CD4-positive, alpha-beta T cell (primary cell): ENCODE measurements at places on chromosomes 7 and 10. TPM values are rescaled to one million over a fixed set of nuclear protein-coding genes. Genes with fewer than 3 reads are reported as not detected.

The TEX47 gene
- total RNA-seq: not detected

The CEP55 gene
- total RNA-seq: 0.17 TPM

The FZD1 gene
- total RNA-seq: 0.28 TPM

The SPDYE18 gene
- 1.8 TPM for total RNA-seq

The SLC18A3 gene
- not detected for total RNA-seq

The PRSS2 gene
- total RNA-seq: not detected

The ASB10 gene
- not detected for total RNA-seq

The TUBB8 gene
- total RNA-seq: not detected

- no peak for DNase-seq
These were observed 244.8 kb downstream of the KCNMA1 start for GRCh38 chr10:77392851-77393250.

DNA sequence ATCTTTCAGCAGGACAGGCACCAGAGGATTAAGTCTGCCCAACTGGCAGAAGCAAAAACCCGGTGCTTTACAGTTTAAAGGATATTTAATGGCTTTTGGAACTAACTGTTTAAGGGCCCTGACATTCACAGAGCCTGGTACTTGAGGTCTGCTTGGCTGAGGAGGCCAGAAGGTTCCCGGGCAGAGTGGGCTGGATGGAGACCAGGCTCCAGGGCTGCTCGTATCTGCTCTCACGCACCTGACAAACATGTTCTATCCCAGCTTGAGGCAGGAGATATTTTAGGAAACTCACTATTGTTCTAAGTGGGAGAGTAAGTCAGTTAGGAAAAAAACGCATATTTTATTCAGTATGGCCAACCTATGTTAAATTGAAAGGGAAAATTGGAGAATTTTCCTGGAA is 143.5 kb downstream of the ZMYND11 start:
- DNase-seq: no peak

DNA sequence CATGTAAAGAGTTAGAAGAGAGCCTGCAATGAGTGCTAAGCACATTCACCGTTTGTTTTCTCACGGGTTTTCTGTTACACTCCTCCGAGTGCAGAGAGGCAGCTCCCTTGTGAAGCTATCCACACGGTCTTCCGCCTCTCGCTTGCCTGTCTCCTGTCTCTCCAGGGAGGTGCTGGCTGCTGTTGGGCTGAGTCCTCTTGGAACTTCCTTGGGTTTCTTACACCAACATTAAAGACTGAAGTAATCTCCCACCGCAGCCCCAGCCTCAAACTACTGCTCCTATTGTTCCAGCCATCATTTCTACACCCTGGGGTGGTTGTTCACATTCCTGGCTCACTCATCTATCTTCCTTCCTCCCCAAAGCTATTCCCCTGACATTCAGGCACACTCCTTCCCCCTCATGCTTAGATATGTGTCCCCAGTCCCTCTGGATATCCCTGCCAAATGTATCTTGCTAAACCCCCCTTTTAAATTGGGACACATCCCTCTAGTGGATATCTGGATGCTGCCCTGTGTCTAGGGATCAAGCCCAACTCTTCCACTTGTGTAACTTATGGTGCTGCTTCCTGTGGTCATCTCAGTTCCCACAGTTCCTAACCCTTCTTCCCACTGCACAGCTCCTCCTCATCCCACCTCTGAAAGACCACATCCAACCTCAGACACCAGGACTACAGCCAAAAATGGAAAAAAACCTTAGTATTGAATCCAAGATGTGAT is 14.1 kb downstream of the ESYT2 start:
- no peak for DNase-seq

DNA sequence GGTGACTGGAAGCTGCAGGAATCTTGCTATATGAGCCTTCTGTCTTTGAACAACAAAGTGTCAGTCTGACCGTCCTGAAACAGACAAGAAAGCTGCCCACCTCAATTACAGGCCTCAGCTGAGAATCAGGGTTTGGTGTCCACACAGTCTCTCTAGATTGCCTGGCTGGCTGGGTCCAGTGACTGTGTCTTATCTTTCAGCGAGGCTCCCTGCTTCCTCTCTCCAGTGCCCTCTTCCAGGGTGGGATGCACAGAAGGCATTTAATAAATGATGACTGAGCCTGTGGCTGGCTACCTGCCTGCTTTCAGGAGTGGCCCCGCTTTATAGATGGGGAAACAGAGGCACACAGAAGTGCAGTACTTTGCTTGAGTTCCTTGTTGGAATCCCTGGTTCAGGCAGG is 27.4 kb downstream of the FGF8 start:
- DNase-seq: no peak

DNA sequence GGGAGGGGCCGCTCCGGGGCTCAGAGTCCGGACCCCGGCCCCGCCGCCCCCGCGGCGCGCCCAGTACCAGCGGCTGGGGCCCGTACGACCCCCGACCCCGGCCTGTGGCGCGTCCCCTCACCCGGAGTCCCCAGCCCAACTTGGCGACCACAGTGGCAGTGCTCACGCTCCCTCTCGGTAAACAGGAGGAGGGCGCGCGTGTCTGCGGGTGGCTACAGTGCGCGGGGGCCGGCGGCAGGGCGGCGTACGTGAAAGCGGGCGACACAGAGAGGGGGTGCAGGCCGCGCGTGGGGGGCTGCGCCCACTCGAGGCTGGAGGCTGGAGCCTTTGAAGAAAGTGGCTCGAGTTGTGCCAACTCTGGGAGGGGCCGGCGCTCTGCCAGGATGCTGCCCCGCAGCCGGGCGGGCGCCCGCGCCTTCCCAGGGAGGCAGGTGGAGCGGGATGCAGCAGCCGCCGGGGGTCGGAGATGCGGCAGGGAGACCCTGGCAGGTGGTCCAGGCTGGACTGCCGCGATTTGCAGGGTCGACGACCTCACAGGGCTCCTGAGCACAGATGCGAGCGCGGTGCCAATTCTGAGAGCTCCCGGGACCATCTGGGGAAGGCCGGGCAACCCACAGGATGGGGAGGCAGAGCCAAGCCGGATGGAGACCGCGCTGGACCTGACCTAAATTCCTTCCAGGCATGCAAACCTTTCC is 655 bp downstream of the PTPRE start:
- DNase-seq: no peak

- DNase-seq: no peak
These were observed 107.3 kb upstream of the STARD3NL start for GRCh38 chr7:38070718-38071117.
